NCI-H1694 treated with DMSO at 0.1 percent for 48 hours (cell line): ENCODE measurements at places on chromosomes 4 and X.

DNA sequence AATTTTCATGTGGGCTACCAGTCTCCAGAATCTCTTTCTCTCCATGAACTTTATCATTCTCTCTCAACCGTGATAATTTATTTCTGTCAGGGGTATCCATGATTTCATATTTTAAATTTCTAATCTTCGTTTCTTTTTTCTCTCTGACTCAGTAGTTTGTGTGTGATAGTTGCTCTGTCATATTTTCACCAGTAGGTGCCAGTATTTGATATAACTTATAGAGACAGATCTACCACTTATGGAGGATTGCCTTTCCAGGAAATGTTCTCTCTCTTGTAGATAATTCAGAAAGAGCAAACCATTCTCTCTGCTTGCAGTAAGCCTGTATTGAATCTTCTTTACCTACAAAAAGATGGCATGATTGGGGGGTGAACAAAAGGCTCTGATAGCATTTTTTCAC lies 79.3 kb upstream of the DYNLT3 start:
- DNase-seq = peak; percentile 37

- DNase-seq = no peak
These were observed 87.9 kb downstream of the ANKRD17 start for GRCh38 chr4:73170518-73171198.

GRCh38 chr4:41686893-41687292 lies 61.6 kb downstream of the PHOX2B start:
- no peak for DNase-seq

DNA sequence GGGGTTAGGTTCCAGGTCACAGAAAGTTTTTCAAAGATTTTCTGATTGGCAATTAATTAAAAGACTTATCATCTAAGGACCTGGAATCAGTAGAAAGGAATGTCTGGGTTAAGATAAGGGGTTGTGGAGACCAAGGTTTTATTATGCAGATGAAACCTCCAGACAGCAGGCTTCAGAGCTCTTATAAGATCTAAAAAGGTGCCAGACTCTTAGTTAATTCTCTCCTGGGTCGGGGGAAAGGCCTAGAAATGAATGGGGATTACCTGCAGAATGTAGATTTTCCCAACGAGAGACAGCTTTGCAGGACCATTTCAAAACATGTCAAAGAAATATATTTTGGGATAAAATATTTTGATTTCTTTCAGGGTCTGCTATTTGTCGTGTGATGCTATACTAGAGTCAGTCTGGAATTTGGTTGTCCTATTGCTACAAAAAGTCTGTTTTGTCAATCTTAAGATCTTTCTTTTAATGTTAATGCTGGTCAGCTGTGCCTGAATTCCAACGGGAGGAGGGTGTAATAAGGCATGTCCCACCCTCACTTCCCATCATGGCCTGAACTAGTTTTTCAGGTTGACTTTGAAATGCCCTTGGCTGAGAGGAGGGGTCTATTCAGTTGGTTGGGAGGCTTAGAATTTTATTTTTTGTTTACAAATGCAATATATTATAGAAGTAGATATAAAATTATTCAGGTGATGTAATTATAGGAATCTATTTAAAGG lies 15.8 kb downstream of the EGF start:
- DNase-seq = no peak

DNA sequence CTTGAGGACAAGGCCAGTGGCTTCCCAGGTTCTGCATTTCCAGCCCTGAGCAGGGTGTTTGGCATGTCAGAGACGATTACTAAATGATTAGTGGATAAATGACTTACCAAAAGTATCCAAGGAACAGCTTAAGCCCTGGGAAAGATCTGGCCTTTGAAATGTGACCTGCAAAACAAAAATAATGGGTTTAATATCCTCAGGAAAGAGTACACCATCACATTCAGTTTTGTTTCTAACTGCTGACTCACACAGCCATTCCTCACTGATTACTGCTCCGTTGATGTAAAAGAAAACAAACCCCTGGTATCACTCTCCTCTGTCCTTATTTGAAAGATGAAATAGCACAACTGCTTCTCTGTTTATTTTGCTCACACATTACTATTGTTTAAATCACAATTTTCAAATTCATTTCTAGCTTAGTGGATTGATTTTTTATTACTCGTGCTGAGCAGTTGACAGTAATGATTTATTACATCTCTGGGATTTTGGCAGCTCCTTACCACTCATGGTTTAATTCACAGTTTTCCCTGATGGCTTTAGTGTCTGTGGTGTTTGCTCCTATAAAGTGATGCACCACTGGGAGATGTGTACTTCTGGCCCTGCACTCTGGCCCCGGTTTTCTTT lies 117.0 kb downstream of the CBLL2 start:
- no peak for DNase-seq

DNA sequence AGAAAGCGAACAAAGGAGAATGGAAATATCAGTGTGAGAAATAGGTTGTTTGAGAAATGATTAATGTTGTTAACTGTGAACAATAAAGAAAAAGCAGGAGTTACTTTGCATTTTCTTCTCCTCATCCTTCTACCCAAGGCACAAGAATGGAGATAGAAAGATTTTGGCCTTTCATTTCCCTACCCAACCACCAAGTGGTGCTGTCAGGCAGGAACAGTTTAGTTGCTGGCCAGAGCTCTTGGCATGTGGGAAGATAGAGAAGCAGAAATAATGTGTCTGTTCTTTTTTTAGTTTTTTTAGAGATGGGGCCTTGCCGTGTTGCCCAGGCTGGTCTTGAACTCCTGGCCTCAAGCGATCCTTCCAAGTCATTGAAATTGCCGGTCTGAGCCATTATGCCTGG lies 12.8 kb downstream of the HOPX start:
- no peak for DNase-seq

- DNase-seq = no peak
These were observed 159.1 kb downstream of the AFF2 start for GRCh38 chrX:148659481-148659880.

DNA sequence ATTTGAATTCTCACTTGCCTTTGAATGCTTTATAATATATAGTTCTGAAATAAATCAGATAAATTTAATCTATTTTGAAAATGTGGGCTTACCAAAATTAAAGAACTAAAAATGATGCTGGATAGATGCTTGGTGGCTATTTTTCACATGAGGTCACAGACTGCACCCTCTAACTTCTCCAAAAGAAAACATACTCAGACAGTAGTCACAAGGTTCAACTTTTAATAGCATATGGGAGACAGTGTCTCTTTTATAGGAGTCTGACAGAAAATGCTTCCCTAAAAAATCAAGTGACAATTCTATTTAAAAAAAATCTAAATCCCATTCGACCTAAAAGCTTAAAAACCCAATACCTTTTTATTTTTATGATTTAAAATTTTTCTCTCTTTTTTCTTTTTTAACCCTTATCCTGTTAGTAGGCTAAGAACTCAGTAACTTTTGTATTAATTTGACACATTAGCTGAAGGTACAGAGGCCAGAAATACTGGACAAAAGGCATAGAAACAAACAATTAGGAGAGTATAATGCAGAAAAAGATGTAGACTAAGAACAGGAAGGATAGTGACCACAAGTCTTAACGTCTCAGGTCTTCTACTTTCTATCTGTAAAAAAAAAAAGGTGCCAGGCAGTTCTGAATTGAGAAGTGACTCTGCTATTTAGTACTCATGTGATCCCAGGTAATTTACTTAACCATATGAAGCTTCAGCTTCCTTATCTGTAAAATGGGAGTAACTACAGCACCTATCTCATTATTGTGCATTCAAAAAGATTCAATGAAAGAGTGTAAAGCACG lies 7.6 kb downstream of the TIGD4 start:
- no peak for DNase-seq
